ENCODE measurements at places on chromosomes 11 and 22. TPM values are rescaled to one million over a fixed set of nuclear protein-coding genes. Genes with fewer than 3 reads are reported as not detected.

- ATAC-seq, result no peak
Observed at GRCh38 chr11:9052316-9052715, 39.1 kb downstream of the SCUBE2 start.

GRCh38 chr11:113862435-113862834, 12.9 kb downstream of the USP28 start:
- ATAC-seq, result peak; percentile 26

DNA sequence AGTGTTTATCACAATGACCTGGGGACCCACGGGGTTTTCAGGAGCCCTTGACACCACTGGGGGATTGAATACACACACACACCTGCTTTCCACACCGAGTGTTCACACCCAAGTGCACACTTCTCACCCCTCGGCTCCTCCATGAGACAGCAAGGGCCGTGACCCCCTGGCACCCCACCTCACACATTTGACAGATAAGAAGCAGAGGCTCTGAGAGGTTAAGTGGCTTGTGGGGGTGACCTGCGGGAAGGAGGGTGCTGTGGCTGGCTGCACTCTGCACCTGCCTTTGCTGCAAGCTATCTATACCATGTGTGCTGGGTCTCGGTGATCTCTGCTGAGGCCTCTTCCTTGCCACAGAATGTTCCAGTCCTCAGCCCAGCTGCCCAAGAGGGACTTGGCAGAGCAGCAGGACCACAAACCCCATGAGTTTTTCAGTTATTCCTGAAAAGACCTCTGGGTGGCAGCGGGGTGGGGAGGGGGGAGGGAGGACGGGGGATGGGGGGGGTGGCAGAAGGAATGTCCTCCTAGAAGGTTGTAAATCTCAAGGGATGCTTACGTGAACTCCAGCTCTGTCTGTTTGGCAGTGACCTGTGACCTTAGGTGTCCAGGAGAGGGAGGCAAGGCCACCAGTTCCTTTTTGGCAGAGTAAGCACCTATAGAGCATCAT, 47.9 kb upstream of the RFPL3 start:
- ATAC-seq, result no peak

ELFN2 gene
- total RNA-seq, result not detected

RASL10A gene
- 0.88 TPM for total RNA-seq

DNA sequence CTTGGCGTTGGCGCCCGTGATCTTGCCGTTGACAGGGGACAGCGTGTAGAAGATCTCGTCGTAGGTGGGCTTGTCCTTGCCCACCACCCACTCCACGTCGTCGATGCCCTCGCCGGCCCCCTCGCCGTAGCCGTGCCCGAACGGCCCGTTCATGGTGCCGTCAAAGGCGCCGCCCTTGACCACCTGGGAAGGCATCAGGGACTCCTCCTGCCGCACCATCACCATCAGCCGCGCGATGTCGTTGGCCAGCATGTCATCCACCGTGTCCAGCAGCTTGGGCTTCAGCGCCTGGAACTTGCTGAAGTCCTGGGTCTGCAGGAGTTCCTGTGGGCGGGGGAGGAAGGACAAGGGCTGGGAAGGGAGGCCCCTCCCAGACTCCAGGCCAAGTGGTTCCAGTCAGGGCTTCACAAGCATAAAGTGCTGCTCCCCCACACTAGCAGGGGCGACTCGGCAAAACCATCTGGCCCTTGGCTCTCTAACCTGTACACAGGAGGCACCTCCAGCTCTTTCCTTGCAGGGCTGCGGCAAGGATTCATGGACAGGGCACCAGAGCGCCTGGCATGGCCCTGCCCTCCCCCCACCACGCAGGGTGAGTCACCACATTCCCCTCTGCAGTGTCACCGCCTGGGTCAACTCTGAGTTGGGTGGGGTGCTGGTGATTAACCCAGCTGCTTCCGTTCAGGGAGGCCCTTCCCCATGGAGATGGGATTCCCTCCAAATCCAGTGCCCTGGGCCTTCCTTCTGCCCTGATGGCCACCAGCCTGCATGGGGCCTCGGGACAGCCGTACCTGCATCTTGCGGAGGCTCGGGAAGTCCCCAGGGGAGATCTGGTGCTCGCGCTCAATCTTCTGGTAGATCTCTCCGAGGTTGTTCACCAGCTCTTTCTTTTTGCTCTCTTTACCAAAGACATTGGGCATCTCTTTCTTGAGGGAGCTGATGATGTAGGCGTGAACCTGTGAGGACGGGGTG, 10.4 kb upstream of the CDC42BPG start:
- ATAC-seq, result peak; percentile 87

GRCh38 chr11:95055283-95055897, 6.2 kb downstream of the KDM4F start:
- ATAC-seq, result no peak

MARK2 gene
- total RNA-seq, result 70.6 TPM

GRCh38 chr11:36131721-36132397, 157.4 kb downstream of the COMMD9 start:
- ATAC-seq, result peak; percentile 44

PGA5 gene
- not detected for total RNA-seq

PHLDA2 gene
- total RNA-seq, result 45.0 TPM

TTC28 gene
- total RNA-seq, result 5.5 TPM

GRCh38 chr11:78787696-78788095, 213.0 kb upstream of the NARS2 start:
- ATAC-seq, result no peak

DNA sequence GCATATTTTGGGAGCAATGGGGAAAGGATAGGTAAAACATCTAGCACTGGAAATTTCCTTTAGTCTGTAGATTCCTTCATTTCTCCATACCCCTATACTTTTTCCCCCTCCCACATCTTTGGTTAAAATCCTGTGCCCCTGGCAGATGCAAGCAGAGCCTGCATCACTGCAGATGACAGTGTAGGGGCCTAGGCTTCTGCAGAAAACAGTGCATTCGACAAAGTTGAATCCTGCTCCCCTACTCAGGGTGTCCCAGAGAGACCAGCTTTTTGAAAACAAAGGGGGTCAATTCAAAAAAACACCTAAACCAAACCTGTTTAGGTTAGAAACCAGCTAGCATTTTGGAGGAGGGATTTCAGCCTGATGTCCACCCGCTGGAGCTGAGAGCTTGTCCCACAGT, 43.8 kb upstream of the BLID start:
- ATAC-seq, result no peak

DNA sequence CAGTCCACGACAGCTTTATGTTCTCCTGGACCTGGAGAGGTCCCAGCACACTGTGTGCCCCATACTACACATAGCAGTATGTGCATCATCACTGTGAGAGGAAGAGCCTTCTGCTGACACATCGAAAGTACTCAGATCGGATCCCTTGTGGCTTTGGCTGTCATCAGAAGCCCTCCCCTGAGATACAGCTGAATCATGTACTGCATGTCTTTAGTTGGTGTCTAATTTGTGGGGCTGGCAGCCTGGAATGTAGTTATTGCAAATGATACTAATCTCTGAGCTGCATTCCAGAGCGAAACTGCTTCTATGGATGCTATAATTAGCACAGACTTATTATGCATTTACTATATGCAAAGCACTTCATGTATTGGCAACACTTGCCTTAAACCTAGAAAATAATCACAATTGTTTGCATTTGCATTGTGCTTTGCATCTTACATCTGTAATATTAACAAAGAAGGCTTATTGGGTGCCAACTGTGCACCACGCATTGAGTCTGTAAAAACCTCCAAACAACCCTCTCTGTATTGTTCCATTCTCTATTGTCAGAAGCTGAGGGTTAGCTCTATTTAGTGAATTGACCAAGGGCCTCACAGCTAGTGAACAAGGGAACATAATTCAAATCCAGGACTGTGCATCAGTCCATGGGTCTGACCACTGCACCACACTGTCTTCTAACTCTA, 89.2 kb upstream of the CRTAM start:
- ATAC-seq, result peak; percentile 41

DNA sequence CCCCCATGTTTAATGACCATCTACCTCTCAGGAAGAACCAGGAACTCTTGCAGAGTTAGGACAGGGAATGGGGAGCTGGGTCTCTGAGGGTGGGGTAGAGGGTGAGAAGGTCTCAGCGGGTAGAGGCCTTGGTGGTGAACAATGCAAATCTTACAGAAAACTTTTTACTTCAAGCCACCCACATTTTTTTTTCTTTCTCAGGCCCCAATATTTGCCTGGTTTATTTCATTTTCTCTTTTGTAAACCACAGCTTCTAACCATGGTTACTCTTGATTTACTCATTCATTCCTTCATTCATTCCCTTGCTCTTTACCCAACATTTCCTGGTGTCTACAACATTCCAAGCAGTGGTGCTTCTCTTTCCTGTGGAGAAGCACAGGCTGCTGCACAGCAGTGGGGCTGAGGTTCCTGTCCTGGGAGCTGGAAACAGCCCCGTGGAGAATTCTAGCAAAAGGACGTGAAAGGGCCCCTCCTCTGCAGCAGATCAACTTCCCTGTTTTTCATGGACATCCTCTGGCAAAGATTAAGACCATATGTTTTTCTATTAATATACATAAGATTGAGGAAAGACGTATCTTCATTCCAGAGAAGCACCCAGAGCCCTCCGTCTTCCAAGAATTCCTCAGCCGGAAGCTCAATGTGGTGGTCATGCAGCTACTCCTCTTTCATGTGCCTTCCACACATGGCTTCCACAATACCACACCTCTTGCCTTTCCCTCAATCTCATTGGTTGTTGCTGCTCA, 224.4 kb upstream of the SESN3 start:
- ATAC-seq, result no peak

Data from esophagus mucosa (tissue), 1 donor.